Naive thymus-derived CD4-positive, alpha-beta T cell (primary cell): ENCODE measurements at places on chromosomes 2 and 18. TPM values are rescaled to one million over a fixed set of nuclear protein-coding genes. Genes with fewer than 3 reads are reported as not detected.

GRCh38 chr2:240401781-240402551, 33.5 kb upstream of the GPC1 start:
- DNase-seq, result no peak

DNA sequence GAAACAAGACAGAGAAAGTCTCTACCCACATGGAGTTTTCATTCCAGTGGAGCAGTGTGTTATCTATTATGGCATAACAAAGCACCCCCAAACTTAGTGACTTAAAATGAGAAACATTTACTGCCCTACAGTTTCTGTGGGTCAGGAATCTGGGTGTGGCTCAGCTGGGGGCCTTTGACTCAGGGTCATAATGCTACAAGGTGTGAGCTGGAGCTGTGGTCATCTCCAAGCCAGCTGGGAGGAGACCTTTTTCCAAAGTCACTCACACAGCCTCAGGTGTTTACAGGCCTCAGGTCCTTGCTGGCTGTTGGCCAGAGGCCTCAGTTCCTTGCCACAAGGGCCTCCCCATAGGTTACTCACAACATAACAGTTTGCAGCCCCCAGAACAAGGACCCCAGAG, 169.2 kb downstream of the ETAA1 start:
- DNase-seq, result no peak

- DNase-seq, result no peak
Measured at GRCh38 chr2:232879618-232880494, 9.8 kb downstream of the SNORC start.

- no peak for DNase-seq
Measured at GRCh38 chr2:6506361-6506794, 359.3 kb downstream of the CMPK2 start.

GRCh38 chr2:28129955-28130695, 239.6 kb downstream of the BABAM2 start:
- no peak for DNase-seq

GRCh38 chr2:12965540-12966269, 249.0 kb downstream of the TRIB2 start:
- no peak for DNase-seq

GRCh38 chr2:150413366-150413765, 74.1 kb downstream of the RND3 start:
- DNase-seq, result no peak

DNA sequence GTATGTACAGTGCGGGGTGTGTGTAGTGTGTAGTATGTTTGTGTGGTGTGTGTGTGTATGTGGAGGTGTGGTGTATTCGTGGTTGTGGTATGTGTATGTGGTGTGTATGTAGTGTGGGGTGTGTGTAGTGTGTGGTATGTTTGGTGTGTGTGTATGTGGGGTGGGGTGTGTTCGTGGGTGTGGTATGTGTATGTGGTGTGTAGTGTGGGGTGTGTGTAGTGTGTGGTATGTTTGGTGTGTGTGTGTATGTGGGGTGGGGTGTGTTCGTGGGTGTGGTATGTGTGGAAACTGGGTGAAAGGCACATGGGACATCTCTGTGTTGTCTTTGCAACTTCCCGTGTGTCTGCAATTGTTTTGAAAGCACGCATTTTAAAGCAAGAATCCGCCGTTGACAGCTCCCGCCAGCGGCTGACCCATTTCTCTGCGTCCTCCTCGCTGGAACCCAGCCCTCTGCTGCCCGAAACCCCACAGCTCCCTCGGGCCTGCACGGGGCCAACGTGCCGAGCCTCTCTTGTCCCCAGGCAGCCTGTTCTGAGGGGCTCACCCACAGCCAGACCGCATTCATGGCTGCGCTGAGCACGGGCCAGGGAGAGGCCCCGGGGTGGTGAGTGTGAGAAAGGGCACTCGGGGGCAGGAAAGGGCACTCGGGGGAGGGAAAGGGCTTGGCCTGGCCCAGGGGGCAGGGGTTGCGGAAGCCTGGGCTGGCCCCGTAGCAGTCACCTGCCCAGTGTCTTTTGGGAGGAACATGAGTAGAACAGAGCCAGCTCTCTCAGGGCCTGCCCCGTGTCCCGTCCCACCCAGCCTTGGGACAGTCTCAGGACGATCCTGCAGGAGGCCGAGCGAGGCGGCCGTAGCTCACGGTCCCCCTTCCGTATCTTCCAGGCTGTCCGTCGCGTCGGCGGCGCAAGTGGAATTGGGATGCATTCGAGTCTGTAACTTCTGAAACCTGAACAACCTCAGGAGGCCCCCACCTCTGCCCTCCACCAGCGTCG, 61.4 kb downstream of the TWIST2 start:
- no peak for DNase-seq

DNA sequence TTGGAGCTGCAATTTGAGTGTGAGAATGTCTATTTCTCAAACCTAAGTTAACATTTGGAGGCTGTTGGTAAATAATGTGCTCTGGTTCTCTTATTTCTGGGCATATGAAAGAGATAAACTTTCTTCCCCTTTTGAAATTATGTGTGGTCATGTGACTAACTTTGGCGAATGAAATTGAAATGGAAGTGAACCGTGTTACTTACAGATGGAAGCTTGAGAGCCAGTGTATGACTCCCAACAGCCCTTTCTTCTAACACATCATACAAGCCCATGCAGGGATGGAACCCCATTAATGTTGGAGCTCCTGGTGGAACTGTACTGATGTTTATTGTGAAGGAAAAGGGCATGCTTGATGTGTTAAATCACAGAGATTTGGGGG, 725.8 kb downstream of the TSN start:
- DNase-seq, result no peak

DNA sequence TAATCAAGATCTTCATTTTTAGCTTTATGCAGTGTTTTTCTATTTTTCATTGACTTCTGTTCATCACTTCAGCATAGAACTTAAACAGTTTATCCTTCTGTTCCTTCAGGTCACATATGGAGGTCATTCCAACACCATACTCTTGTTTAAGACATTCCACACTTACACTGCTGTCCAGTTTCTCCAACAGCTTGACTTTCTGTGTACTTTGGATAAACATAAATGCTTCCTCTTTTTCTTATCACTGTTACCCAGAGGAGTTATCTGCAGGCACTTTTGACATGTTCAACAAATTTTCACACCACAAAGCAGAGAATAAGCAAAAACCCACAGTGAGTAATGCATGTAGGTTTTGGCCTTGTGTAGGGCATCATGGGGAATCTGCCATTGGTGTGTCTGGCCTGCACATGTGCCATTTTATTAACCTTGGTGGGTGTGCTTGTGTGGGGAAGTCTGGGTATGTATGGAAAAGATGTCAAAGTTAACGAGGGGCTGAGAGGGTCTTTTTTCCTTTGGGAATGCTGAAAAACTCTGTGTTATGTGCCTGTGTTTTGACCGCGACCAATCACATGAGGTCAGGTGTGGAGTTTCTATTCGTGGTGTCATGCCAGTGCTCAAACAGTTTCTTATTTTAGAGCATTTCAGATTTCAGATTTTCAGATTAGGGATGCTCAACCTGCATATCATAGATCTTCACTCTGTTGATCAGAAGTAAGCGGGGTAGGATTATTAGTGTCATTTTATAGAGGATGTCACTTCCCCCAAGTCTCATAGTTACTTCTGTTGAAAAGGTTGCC, 53.9 kb upstream of the ACVR1 start:
- no peak for DNase-seq

Gene TM4SF20
- total RNA-seq, result not detected

Gene KCNJ13
- not detected for total RNA-seq

Gene FAM228B
- 19.1 TPM for total RNA-seq

Gene RBM43
- 6.4 and 8.0 TPM in 2 replicates for total RNA-seq

Gene ADGRF3
- total RNA-seq, result 1.2 TPM
